ENCODE measurements at places on chromosomes 1 and 21.

DNA sequence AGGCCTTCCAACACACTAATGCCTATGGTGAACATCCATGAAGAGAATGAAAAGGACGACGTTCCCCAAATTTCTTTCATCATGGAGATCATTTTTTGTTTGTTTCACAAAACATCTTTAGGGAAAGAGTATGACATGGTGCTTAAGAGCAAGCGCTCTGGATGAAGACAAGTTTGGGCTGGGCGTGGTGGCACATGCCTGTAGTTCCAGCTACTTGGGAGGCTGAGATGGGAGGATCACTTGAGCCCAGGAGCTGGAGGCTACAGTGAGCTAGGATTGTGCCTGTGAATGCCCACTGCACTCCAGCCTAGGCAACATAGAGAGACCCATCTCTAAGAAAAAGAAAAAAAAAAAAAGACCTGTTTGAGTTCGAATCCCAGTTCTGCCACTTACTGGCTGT lies 253.1 kb downstream of the PTPRU start:
- no peak for DNase-seq

GRCh38 chr1:163174524-163175437 lies 27.9 kb downstream of the RGS5 start:
- DNase-seq = peak; percentile 76

DNA sequence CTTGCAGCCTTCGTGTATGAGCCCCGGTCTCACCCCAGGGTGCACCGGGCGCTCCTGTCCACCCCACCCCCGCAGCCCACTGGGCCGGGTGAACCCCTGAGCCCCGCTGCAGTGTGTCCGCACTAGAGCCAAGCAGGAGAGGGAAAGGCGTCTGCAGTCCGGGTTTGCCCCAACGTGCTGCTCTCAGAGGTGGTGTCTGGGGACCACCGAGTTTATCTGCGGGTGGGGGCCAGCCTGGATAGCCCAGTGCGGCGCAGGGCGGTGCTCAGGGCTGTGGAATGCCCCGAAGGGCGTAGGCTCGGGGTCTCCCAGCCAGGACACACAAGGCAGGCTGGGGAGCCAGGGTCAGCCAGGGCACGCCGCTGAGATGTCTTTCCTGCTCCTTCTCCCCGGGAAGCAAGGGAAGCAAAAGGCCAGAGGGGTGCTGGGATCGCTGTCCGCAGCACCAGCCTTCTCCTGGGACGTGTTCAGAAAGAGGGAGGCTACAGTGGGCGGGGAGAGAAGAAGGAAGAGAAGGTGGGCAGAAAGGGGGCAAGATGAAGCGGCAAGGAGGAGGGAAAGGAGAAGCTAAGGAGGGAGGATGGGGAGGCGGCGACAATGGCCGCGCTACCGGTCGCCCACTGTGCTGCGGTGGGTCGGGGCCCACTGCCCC lies 56.6 kb downstream of the MAB21L3 start:
- no peak for DNase-seq

GRCh38 chr1:29718791-29719190 lies 482.5 kb downstream of the PTPRU start:
- DNase-seq = no peak

GRCh38 chr1:185039726-185040407 lies 5.5 kb upstream of the RNF2 start:
- DNase-seq = no peak

DNA sequence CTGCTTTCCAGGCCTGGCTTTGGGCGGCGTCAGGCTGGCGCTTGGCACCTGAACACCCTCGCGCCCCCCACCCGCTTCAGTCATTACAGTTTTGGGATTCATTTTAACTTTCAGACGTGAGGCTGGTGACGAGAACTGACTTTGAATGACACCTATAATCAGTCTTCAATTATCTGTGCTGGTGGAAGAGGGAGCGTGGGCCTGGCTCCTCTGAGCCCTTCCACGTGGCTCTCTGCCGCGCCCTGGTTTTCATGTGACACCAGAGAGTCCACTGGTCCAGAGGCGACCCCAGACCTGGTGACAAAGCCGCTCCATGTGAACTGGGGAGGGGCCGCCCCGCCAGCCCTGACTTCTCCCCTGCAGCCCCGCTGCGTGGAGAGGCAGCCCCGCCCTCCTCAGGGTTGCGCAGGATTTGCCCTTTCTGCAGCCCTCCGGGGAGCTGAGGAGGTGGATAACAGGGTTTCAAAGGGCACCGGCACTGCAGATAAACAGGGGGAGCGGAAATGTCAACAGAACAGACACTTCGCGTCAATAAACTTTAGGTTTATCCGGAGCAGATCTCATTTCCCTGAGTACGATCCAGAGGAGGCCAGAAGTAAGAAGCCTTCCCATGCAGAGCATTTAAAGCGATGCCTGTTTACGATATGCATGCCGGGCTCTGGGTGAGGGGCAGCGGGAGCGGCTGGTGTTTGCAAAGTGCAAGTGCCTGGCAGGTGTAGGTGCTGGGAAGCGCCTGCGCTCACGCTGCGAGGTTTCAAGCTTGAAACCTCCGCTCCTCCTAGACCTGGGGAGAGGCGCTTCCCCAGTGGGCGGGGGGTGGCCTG lies 56.4 kb downstream of the AJAP1 start:
- DNase-seq = no peak

- no peak for DNase-seq
These were observed 118.0 kb downstream of the KAZN start for GRCh38 chr1:14716474-14716873.

DNA sequence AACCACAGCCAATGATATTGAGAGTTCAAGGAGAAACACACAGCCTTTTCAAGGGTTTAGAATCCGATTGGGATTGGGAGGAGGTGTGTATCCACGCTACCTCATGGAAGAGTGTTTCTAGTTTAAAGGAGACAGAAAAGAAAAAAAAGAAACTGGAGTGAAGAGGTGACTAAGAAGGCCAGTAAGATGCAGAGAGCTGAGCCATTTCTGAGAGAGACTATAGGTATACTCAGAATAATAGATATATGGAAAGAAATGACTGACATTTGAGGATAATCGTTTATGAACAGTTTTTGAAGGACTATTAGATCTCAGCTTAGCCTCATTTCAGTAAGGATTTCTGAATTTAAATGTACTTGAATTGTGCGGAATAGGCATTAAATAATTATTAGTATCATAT lies 42.8 kb downstream of the LRRC8C start:
- no peak for DNase-seq

DNA sequence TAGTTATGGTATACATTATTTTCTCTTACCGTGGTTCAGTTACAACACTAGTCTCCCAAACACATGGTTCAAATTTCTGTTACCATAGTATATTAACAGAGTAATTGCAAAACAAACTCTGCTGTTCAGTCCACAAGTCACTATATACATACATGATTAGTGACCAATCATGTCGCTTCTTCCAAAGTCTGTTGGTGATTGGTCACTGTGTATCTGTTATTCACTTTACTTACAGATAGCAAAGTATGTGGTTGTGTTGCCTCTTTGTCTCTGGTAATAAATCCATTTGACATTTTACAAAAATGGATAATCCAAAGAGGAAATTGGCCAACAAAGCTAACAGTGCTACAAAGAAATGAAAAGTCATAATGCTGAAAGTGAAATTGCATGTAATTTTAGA lies 107.2 kb downstream of the RABGAP1L start:
- peak; percentile 18 for DNase-seq

- peak; percentile 66 for DNase-seq
These were observed 81.3 kb upstream of the C21orf91 start for GRCh38 chr21:17900281-17900989.

Measured in OCI-M1 (cell line).